ENCODE measurements at places on chromosomes 1 and 21.

GRCh38 chr1:62612770-62613169 lies 15.4 kb downstream of the ANGPTL3 start:
- DNase-seq = no peak

- no peak for DNase-seq
These were observed 61.6 kb downstream of the S100B start for GRCh38 chr21:46543306-46543705.

- DNase-seq = no peak
These were observed 81.2 kb downstream of the TEX35 start for GRCh38 chr1:178594133-178594532.

GRCh38 chr1:67861856-67862516 lies 28.7 kb upstream of the GNG12 start:
- no peak for DNase-seq

GRCh38 chr21:34690041-34690792 lies 21.4 kb downstream of the CLIC6 start:
- DNase-seq = peak; percentile 73

DNA sequence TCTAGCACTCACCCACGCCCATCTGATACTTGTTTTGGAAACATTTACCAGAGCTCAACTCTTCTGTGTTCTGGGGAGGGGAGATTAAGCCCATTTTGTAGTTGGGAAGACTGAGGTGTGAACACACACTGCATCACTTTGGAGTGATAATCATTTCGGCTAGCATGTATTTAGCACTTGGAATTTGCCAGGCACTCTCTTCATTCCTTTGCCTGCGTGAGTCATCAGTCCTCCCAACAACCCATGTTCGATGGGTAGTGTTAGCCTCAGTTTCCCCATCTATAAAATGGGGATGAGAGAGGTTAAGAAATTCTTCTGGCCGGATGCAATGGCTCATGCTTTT lies 182.8 kb upstream of the TMEM51 start:
- DNase-seq = no peak

GRCh38 chr1:69673321-69673720 lies 105.6 kb downstream of the LRRC7 start:
- no peak for DNase-seq

DNA sequence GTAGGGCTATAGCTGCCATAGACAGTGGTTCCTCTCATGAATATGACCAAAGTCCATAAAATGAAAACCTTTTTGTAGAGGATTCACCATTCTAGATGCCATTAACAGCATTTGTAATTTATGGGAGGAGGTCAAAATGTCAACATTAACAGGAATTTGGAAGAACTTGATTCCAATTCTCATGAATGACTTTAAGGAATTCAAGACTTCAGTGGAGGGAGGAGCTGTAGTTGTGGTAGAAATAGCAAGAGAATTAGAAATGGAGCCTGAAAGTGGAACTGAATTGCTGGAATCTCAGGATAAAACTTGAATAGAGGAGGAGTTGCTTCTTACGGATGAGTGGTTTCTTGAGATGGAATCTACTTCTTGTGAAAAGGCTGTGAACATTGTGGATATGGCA lies 65.4 kb upstream of the ESRRG start:
- DNase-seq = no peak

- DNase-seq = no peak
These were observed 18.8 kb downstream of the LBR start for GRCh38 chr1:225409051-225409450.

- DNase-seq = no peak
These were observed 352.4 kb downstream of the LTN1 start for GRCh38 chr21:28640326-28640725.

GRCh38 chr1:234975122-234975940 lies 153.3 kb downstream of the TOMM20 start:
- peak; percentile 66 for DNase-seq

DNA sequence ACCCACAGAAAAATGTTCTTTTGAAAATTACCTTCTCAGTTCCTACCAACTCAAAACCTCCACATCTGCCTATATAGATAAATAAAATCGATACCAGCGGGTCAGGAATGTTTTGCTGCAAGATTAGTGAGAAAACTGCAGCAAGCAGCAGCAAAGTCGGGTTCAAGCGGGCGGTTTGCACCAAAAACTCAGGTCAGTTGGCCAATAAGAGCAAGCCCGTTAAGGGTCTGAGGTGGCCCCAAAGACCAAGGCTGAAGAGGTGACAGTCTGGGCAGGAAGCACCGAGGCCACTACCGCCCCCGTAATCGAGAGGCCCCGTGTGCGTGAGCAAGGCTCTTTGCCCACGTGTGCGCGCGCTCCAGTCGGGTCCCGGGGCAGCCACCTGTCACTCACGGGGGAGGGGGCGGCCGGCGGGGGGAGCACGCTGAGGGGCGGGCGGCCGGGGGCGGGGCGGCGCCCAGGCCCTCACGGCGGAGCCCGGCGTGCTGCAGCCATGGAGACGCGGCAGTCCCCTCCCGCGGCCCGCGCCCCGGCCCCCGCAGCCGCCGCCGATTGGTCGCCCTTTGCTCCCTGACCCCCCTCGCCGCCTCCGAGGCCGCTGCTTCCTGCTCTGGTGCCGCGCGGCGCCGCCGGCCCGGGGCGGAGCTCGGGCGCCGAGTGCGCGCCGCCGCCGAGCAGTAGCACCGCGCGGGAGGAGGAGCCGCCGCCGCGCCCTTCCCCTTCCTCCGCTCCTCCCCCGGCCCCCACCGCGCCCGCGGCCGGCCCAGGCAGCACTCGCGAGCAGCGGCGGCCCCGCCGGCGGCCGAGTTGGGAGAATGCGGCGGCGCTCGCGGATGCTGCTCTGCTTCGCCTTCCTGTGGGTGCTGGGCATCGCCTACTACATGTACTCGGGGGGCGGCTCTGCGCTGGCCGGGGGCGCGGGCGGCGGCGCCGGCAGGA lies at the start of gene GALNT2:
Gene GALNT2, plus strand, starts transcription at position 773 of the 939 bp plus-strand sequence. Its CDS starts 43 bp downstream, at position 816.
- DNase-seq = peak; percentile 92

- DNase-seq = peak; percentile 72
These were observed 26.1 kb upstream of the ZNF496 start for GRCh38 chr1:247357781-247358211.

- no peak for DNase-seq
These were observed 59.9 kb downstream of the SLC22A15 start for GRCh38 chr1:116036255-116036654.

DNA sequence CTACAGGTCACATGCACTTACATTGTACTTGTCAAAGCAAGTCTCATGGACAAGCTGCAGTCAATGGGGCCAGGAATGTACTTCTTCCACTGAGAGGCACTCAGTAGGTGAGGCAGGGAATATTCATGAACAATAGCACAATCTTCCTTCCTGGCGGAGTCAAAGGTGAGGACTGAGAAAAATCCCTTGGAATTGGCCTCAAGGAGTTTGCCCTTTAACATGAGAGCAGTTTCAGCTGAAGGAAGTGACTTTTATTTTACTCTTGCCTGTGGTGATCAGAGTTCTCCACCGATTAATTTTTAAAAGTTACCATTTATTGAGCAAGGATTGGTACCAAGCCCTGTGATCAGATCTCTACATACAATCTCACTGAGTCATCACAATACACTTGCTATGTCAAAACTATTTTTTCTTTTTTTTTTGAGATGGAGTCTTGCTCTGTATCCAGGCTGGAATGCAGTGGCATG lies 11.2 kb upstream of the AK2 start:
- DNase-seq = peak; percentile 39

GRCh38 chr1:108643492-108644335 lies 17.2 kb downstream of the HENMT1 start:
- peak; percentile 74 for DNase-seq
